ENCODE measurements at places on chromosomes 3 and 15.

DNA sequence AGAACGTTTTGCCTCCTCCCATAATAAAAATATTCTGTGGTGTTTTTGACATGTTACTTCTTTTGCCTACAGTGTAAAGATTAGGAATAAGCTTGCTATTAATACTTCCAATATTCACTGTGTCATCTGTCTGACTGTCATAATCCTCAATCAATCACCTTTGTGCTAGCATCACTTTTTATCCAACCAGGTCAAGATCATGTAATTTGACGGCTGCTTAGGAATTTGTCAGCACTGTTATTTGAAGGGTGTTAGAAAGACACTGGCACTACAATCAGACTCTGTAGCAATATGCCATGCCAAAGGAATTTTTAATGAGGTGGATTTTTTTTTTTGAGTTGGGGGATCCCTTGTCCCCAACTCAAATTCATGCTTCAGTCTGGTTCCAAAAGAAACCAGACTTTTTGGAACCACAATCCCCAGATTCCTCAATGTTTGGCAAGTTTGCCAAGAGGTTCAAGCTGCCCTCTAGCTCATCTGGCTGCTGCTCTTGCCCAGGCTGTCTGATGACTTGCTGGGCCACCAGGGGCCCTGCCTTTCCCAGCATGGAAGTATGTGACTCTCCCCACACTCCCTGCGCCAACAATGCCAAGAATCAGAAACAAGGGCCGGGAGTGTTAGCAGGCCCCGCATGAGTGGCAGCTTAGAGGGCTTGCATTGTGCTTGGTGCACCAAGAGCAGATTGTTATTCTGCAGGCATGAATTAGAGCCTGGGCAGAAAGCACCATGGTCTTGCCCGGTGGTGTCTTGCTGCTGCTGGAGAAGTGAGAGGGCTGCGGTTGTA is 58.6 kb upstream of the TSC22D2 start:
- DNase-seq: no peak

DNA sequence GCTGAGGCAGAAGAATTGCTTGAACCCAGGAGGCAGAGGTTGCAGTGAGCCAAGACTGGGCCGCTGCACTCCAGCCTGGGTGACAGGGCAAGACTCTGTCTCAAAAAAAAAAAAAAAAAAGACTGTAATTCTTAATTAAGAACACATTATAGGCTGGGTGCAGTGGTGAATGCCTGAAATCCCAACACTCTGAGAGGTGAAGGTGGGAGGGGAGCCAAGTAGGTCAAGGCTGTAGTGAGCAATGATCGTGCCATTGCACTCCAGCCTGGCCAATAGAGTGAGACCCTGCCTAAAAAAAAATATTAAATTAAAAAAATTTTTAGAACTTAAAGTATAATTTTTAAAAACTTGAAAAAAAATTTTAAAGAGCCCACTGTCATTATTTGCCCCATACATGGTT is 13.4 kb upstream of the ARPIN start:
- no peak for DNase-seq

GRCh38 chr15:26807517-26808427 is 34.9 kb upstream of the GABRB3 start:
- no peak for DNase-seq

GRCh38 chr3:127089486-127090145 is 103.3 kb upstream of the PRR23E start:
- DNase-seq: no peak

DNA sequence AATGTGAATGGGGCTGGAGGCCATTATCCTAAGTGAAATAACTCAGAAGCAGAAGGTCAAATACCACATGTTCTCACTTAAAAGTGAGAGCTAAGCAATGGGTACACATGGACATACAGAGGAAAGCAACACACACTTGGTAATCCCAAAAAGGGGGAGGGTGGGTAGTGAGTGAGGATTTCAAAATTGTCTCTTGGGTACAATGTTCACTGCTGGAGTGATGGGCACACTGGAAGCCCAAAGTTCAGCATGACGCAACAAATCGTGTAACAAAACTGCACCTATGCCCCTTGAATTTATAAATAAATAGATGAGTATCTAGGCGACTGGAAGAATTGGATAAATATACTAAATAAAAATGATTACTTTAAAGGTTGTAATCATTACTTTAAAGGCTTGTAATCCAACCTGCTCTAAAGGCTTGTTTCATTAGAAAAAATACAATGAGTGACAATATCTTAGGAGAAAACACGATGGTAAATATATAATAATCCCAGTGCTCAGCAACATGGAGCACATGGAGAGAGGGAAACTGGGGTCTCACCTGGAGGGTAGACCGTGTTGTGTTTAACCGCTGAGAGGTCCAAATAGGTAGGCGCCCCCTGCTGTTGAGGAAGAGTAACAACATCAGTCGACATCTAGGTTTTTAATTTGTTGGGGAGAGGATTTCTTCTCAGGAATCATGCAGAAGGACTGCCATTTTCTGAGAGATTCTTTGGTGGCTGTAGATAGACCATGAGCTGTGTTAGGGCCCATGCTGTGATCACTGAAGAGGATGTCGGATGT is 78.5 kb upstream of the ROBO1 start:
- peak; percentile 21 for DNase-seq

GRCh38 chr15:44668921-44669320 is 5.5 kb upstream of the SPG11 start:
- DNase-seq: no peak

DNA sequence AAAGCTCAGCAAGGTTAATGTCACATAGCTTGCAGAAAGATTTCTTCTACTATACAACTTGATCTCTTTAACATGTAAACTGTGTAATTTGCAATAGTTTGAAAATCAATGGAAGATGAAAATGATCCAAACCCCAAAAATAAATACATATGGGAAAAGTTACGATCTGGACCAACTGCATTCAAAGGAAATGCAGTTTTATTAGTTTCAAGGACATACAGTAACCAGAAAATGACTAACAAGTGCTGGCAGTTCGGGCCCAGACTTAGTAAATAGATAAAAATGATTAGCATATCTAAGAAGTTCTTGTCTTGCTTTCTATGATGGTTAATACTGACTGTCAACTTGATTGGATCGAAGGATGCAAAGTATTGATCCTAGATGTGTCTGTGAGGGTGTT is 37.3 kb upstream of the LEKR1 start:
- DNase-seq: no peak

DNA sequence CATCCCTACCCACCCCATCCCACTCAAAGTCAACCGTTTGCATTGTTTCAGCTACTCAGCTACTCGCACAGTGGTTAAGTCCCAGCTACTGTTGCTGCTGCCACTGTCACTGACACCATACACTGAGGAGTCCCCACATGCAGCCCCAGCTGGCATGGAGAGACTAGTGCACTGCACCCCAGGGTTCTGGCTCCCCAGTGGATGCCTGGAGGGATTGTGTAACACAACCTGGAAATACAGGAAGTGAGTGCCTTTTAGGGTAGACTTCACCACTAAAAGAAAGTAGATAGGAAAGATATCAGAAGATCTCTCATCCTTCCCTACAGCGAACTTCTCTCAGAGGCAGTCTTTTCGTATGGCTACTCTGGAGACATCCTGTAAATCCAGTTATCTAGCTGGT is 169.2 kb upstream of the STRIT1 start:
- no peak for DNase-seq

DNA sequence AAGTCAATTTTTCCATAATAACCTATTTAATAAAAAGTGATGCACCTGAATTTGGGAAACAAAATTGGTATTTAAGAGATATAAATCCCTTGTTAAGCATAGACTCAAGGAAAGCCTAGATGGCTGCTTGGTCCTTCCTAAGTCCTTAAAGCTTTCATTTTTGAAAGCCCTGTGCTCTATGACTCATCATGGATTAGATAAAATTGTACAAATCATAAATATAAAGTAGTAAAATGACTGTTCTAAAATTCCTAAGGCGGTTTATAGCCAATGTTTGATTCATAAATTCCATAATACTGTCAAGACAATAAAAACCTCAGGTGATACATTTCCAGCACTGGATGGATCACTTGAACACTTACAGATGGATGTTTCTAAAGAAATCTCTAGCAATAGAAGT is 730.8 kb upstream of the EPHA6 start:
- no peak for DNase-seq

GRCh38 chr3:119731560-119732343 is 28.9 kb downstream of the CFAP91 start:
- DNase-seq: no peak

DNA sequence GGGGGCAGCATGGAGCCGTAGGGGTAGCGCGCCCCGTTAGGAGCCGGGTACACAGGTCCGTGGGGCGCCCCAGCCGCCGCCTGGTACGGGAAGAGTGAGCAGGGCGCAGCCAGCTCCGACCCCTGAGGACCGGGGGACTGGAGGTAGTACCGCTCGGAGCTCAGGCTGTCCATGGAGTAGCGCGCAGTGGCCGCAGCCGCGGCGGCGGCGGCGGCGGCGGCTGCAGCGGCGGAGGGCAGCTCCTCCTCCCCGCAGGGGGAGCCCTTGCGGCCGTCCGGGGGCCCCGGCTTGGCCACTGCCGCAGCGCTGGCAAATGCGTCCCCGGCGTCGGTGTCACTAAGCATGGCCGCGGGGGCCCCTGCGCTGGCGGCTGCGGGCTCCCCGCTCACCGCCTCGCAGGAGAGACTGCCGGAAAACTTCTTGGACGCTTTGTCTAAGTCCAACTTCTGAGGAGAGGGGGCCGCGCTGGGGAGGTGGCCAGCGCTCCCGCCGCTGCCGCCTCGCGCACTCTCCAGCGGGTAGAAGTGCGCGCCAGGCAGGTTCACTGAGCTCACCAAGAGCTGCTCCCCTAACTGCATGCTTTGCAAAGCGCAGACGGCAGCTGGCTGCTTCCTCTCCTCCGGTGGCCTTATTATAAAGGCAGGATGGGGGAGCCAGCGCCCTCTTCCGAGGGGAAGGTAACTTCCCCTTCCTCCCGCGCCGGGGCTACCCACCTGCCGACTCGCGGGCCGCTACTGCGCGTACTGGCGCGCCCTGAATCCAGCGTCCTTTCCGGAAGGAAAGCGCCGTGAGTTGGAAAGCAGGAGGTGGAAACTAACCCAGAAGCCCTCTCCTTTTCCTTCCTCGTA is at the start of gene EOMES:
TSS of gene EOMES (minus strand) at position 607 of the 848 bp plus-strand sequence. CDS start at position 578, 29 bp downstream.
- peak; percentile 76 for DNase-seq

DNA sequence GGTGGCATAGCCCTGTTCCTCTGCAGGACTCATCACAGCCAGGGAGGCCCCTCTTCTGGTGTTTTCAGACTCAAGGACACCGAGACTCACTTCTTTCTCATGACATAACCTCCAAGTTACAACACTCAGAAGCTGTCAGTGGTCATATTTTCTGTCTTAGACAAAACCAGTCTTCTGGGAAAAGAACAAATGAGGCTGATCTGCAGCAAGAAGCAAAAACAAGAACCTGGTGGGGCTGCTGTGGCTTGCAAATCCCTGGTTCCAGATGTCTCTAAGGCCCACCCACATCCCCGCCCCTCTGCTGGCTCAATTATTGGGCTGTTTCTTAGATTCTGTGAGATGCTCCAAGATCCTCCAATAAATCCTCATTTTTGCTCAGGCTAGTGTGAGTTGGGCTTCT is 16.6 kb upstream of the LOXL1 start:
- no peak for DNase-seq

GRCh38 chr3:103388214-103388613 is 953.4 kb downstream of the ZPLD1 start:
- DNase-seq: no peak

DNA sequence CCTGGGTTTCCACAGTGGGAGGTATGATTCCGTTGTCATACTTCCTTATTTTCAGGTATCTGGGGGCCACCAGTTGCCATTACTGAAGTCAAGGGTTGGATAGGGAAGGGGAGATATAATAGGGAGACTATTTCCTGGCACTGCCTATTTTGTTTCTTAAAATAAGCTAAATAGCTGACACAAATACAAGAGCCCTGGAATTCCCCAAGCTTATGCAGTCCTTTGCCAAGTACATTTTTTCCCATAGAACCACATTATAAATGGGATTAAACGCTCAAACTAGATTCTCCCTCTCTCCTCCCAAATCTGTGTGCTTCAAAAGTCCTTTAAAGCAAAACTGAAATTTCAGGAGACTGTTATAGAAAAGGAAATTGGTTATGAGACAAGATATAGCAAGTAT is 68.7 kb downstream of the AP4E1 start:
- DNase-seq: no peak

GRCh38 chr15:56964182-56964581 is 45.7 kb downstream of the TCF12 start:
- no peak for DNase-seq

DNA sequence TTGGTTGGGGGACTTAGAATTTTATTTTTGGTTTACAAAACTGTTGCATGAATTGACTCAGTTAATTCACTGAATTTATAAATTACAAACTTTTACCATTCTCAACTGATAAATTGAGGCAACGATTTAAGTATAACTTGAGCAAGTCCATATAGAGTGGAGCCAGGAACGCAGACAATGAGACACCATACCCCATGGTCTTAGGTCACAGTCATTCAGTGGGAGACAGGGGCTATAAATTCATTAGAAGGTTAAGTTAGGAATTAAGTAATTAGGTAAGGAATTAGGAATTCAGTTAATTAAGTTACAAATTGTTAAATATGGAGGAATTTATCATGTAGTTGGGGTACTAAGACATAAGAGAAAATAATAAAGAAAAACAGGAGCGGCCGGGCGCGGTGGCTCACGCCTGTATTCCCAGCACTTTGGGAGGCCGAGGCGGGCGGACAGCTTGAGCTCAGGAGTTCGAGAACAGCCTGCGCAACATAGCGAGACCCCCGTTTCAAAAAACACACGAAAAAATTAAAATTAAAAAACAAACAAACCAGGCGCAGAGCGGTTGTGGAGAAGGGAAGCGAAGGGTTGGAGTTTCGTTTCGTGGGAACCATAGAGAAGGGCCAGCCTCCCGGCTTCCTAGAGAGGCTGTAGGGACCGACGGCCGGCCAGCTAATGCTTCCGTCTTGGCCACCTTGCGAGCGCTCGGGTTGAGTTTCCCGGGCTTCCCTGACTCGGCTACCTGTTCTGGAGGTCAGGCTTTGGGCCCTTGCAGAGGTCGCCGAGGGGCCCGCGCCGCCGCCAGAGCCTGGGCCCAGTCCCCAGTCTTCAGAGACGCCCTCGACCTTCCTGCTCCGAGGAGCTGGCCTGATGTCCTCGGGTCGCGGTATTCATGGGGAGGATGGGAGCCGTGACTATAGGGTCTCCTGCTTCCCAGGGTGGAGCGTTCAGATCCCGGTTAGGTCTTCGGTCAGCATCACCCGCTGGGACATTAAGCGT is at the start of gene ZNF619:
TSS of gene ZNF619 (plus strand) at position 645 of the 993 bp plus-strand sequence. CDS start 858 bp downstream, outside the sequence.
- DNase-seq: peak; percentile 71

All from Caco-2 (cell line).